T-helper 2 cell treated with Interferon-gamma antibody and Interleukin-4, amounts not matched to agents 5 μg/mL and 100 μg/mL, for 36 hours (primary cell): ENCODE measurements at places on chromosomes 7 and 10.

GRCh38 chr7:135259702-135260101 is 26.1 kb downstream of the STRA8 start:
- no peak for DNase-seq

DNA sequence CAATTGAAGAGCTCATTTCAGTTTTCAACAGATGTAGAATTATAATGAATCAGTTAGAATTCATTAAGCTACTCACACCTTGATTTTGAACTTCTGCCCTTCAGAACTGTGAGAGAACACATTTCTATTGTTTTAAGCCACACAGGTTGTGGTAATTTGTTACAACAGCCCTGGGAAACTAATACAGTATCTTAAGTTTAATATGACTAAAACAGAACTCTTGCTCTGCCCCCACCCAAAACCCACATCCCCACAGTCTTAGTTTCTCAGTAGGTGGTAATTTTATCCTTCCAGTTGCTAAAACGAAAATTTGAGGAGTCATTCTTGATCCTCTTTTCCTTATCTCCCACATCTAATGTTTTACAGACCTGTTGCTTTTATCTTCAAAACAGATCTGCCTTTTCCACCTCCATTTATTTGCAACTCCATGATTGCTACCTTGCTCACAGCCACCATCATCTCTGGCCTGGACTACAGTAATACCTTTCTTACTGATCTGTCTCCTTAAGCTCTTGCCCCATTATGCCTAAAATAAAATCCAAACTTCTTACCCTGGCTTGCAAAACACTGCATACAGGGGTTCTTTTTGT is 72.8 kb upstream of the NXPH1 start:
- DNase-seq = no peak

GRCh38 chr10:24968349-24968748 is 15.9 kb upstream of the PRTFDC1 start:
- no peak for DNase-seq

DNA sequence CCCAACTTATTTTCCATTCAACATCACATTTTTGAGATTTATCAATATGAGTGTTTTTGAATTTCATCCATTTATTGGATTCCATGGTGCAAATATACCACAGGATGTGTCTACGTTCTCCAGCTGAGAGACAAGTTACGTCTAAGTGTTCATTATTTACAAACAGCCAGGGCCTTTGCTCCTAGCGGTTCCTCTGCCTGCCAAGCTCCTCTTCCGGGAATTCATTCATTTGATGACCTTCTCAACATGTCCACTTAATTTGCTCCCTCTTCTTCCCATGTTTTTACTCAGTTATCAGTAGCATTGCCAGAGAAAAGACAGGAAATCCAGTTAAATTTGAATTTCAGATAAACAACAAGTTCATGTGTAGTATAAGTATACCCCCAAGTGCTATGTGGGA is 321.7 kb downstream of the PRPF18 start:
- no peak for DNase-seq

DNA sequence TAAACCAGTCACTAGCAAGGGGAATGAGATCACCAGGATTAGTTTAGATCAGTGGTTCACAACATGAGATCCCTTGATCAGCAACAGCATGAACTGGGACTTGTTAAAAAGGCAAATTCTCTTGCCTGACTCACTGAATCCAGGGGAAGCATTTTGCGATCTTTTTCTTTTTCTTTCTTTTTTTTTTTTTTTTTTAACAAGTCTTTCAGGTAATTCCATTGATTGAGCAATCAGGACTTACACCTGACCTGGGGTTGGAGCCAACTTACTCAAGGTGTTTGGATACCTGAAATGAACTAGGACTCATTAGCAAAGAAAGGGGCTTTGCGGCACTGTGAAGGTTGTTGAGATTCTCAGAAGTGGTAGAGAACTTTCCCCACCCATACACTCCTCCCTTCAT is 47.1 kb upstream of the PRR15 start:
- DNase-seq = no peak

DNA sequence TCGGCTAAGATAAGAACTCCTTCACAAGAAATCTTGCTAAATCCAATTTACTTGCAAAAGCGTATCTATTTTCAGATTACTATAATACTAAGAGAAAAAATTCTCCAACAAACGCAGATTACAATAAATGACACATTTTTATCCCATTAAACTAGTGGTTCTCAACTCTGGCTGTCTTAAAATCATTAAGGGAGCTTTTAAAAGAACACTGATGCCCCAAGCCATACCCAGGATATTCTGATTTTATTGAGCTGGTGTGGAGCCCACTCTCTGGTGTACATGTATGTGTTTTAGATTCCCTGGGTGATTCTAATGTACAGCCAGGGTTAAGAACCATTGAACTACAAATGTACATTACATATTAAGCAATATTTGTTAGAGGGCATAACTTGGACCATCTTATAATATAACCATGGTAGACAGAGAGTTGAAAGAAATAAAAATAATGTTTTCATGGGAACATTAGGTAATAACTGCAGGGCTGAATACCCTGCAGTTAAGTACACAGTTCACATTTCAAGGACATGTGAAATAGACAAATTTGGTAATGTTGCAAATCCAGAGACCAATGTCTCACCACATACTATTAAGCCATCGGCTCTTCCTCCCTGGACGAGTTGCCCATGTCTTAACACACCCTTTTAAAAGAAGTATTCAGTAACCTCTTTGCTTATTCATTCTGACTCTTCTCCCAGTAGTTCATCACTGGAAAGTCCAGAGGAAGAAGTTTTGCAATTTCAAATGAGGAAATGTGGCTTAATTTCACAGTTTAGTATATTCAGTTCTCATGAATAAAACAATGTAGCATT is 6.2 kb downstream of the GSAP start:
- DNase-seq = no peak

GRCh38 chr10:101236376-101237080 is 7.3 kb upstream of the LBX1 start:
- no peak for DNase-seq

DNA sequence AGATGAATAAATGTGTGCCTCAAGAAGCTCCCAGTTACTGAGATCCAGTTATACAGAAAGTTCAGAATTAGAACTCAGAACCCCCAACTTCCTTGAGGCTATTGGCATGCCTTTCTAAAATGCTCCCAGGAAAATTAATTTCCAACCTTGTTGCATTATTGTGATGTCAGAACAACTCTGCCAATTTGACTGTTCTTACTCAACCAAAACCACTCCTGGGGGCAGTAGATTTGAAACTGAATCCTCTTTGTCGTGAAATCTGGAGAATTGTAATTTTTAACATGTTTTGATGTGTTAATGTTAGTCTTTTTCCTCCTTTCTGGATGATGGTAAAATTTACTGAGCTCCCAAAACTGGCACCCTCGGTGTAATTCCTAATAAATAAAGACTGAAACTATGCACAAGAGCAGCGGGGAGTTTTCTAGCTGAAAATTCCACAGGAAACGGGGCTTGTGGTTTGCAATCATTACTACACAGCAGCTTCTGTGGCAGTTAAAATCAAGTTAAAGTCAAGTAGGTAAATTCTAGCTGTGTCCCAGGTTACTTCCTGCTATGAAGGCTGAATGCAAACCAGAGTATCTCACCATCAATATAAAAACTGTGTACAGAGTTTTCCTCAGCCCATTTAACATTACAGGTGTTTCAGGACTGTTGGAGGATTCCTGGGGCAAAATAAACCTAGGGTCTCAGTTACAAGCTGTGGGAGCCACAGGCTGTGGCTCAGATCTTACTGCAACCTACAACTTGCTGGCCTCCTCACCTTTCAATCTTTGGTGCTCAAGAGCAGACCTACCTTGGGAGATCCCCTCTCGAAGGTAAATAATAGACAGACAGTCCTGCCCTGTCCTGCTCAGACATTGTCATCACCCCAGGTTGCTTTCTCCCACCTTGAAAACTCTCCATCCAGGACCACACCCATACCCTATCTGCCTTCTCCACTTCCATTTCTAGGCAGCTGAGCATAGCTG is 156.3 kb upstream of the KMT2E start:
- DNase-seq = peak; percentile 10

DNA sequence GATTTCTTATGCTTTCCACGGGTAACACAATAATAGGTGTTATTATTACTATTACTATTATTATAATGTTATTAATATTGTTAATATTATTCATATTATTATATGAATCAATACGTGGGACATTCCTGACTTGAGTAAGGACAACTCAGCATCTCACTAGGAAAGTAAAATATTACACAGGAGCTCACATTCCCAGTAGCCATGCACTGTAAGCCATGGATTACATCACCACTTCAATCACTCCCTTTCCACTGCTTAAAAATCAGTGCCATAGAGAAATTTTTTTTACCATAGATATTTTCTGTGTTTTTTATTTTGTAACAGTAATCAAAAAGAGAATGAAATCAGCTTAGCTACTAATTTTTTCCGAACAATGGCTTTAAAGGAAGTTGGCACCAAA is 68.5 kb upstream of the DGKI start:
- DNase-seq = no peak

DNA sequence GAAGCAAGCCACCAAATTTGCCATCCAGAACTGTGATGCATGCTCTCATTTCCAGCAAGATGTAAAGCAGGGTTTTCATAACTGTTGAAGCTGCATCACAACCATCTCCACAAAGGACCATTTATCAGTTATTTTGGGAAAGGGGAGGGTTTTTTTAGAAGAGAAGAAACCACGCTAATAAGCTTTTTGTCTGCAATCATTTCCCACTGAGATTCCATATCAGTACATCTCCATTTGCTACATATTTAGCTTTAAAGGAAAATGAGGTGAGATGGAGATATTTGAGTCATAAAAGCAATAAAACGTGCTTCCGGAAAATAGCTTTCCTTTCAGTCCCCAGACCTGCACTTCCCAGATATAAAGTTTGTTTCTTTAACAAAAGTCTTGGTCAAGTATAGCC is 258.2 kb downstream of the FRMD4A start:
- DNase-seq = no peak

DNA sequence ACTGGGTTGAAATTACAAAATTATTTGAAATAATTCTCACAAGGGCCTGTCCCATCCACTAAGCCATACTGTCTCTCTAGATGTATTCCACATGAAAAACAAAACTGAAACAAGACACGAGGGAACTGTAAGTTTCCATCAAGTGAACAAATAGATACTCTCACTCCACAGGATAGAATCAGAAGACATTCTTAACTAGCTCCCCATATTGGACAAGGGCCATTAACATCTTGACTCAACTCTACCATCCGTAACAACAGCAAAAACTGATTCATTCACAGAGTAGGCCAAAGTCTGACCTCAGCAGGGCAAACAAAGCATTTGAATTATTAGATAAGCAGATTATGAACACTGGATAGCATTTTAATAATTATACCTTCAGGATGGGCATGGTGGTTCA is 29.1 kb downstream of the UBE2H start:
- no peak for DNase-seq

DNA sequence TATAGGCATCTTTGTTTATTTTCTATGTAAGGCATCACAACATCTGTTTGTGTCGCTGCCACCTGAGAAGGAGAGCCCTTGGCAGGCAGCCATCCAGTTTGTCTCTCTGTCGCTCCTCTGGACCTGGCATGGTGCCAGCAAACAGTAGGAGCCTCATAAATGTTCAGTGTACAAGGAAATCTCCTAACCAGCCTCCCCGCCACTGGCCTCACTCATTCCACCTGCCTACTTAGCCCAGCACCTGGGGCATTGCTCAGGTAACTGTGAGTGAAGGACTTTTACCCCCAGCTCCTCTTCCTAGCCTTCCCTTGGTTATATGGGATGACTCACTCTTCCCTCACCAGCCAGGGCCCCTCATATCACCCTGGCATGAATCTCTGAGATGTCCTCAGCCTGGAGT is 61.7 kb upstream of the NPTX2 start:
- no peak for DNase-seq

DNA sequence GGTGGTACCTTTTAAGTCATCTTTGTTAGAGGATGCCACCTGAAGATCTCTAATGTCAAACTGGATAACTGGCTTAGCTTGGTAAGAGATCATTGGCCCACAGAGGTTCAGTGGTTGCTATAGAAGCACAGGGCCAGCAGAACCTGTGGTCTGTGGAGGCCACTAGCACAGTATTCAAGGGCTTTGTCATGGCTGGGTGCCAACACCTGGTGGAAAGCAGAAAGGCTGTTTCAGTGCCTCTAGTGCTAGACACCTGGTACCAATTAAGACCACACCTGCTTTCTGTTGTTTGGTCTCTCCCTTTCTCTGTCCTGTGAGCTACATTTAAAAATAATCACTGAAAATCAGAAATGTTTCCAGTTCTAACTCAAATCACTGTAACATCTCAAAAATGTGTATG is 10.0 kb upstream of the PCGF5 start:
- no peak for DNase-seq

- no peak for DNase-seq
These were observed 4.0 kb downstream of the CDCA7L start for GRCh38 chr7:21941611-21942141.

DNA sequence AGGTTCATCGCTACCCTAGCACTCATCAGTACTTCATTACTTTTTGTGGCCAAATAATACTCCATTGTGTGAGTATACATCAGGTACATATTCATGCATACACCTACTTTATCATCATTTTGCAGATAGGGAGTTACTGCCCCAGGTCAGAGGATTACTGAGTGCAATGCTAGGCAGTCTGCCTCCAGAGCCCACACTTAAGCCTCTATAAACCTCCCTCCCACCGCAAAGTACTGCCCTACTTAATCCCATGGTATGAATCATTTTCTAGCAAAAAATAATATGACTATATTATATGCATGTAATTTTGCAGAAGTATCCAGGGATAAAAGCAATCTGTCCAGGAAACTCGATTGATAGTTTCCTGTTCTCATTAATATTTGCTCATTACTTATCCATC is 194.3 kb downstream of the GRID1 start:
- DNase-seq = no peak

DNA sequence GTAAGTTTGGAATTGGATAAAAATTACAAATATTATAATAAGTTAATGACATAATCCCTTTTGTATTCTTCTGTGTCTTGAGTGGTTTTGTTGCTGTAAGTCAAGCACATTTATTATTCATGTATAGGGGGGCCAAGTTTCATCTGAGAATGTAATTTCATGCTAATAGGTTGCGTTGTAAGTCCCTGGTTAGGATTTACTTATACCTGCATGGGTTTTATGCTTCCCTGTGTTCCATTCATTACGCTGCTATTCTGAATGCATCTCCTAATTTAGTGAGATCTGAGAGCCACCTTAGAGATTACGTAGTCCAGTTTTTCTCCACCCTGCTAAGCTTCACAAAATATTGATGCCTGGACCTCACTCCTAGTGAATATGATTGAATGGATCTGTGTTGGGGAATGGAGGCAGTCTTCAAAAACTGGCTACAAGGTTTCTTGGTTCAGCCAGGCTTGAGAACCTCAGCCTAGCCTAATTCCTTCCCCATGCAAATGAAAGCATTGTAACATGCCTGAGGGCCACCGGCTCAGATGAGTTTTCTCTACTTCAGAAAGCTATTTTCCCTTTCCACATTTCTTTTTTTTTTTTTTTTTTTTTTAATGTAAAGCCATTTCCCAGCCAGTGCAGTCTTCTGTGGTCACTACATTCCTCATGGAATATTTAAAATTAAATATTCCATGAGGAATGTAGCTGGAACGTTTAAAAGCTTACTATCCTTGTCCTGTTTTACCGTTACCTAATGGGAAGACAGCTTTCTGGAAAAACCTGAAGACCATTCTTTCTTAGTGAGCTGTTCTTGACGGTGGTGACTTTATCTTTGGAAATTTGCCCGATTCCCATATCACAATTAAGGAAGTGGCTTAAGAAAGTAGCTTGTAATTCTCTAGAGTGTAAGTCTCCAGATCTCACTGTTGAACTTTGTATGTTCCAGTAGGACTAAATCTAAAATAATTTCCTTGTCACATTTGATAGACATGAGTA is 16.0 kb downstream of the PAPSS2 start:
- DNase-seq = no peak

- DNase-seq = no peak
These were observed 56.2 kb upstream of the ABLIM1 start for GRCh38 chr10:114714281-114714741.

GRCh38 chr10:101041252-101041761 is 10.3 kb downstream of the SFXN3 start:
- DNase-seq = peak; percentile 62
